Caudate nucleus (tissue), 63 donors: ENCODE measurements at places on chromosomes 6 and 20.
A peak's percentile ranks its signal among the peaks of the same experiment; 100 is the strongest.

- DNase-seq = no peak
These were observed 93.2 kb downstream of the DLGAP4 start for GRCh38 chr20:36399147-36399968.

DNA sequence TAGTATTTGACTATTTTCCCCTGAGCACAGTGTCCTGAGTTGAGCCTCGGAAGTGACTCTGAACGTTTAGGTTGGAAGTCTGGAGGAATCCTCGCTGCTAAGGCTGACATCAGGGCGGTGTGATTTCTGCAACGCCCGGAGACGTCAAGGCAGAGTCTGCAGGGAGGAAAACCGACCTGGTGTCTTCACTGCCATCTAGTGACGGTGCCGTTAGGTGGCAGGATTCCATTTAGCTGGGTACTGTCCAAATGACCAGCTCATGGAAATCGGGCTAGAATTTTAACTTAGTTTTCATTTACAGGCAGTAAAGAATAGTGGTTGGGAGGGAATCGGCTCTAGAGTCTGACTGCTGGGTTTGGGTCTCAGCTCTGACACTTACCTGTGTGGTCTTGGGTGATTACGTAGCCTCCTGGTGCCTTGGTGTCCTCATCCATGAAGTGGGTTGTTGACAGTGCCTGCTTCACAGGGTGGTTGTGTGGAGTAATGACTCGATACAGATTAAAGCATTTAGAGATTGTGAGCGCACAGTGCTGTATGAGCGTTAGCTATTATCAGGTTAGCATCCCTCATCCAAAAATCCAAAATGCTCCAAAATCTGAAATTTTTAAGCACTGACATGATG lies 35.0 kb downstream of the FOXF2 start:
- peak; percentile 2 for DNase-seq

- DNase-seq = no peak
These were observed 416.6 kb downstream of the DHX35 start for GRCh38 chr20:39378776-39379175.

DNA sequence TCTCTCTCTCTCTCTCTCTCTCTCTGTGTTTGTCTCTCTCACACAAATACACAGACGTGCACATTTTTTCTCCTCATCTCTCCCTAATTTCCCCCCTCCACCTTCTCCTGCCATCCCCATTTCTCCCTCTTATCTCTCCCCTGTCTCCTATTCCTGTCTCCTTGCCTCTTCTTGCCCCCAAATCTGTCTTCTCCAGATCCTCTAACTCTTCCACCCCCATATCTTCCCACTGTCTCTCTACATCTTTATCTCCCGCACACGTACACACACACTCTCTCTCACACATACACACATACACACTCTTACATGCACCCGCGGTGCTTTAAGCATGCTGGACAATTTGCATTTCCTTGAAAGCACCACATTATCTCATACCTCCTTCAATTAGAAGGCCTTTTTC lies 15.9 kb downstream of the KIZ start:
- DNase-seq = no peak

DNA sequence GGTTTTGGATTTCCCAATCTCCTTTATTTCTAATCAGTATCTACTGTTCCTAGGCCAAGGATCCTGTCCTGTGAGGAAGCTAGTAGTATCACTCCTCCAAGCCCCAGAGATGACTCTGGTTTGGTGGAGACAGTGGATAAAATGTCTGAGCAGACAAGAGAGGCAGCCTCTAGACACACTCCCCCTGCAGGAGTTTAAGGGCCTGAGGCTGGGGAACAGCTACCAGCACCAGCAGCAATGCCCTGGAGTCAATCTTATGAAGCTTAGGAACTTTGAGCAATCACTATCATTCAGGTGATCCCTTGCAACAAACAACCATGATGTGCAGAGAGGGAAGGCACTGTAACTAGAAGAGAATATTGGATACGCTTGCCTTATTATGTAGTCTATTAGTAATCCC lies 384.7 kb upstream of the ID4 start:
- DNase-seq = no peak

DNA sequence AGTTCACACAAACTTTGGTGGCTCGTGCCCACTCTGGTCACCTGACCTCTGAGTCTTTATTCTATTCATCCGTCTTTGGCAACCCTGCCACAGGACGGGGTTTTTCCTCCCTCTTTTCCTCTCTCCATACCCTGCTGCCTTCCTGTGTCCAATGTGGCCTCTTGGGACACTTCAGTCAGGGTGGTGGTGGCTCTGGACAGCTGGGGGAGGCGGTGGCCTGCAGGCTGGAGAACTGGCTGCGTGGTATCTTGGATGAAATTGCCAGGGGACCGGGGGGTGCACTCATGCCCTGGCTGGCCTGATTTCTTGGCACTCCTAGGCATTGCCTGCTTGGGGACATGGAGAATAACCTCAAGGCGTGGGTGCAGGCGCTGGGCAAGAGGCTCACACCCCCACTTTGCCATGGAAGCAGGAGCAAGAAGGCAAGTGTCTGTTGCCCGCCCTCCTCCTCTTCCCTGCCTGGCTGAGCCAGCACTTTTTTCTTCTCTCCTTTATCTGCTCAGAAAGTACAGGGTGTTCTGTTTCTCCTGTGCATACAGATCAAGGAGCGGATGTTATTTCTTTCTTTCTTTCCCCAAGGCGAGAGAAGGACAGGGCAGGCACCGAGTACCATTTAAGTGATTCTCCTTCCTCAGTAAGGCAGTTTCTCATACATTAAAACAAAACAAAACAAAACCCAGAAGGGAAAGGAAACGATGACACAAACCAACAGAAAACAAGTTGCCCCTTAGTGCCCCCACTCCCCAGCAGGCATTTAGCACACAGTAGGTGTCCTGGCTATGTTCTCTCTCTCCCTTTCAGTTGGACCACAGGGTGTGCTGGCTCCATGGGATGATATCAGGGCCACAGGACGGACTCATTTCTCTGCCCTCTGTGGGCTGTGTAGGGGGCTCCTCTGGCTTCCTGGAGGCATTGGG lies 155.5 kb upstream of the RNF24 start:
- no peak for DNase-seq

GRCh38 chr6:24524805-24525204 lies 30.0 kb downstream of the ALDH5A1 start:
- DNase-seq = no peak

DNA sequence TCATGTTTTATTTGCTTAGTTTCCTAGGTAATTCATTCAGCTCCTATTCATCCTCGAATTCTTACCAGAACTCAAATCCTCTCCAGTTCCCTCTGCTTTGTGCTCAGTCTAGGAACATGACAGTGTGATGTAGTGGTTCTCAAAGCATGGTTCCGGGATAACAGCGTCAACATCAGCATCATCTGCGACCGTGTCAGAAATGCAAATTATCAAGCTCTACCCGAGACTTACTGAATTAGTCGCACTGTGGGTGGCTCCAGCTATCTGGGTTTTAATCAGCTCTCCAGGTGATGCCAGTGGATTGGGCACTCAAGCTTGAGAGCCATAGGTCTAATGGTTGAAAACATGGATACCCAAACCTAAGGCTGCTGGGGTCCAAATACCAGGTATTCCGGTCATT lies 7.7 kb upstream of the STK35 start:
- DNase-seq = no peak

GRCh38 chr20:20778676-20779075 lies 66.2 kb upstream of the RALGAPA2 start:
- no peak for DNase-seq

GRCh38 chr6:13124131-13124530 lies 204.2 kb downstream of the TBC1D7 start:
- DNase-seq = no peak

GRCh38 chr20:14189794-14190402 lies 147.5 kb downstream of the FLRT3 start:
- DNase-seq = no peak

GRCh38 chr6:2810092-2810671 lies 31.5 kb downstream of the SERPINB1 start:
- no peak for DNase-seq

GRCh38 chr6:121309768-121310469 lies 24.4 kb downstream of the TBC1D32 start:
- no peak for DNase-seq

- DNase-seq = no peak
These were observed 59.4 kb upstream of the GNRH2 start for GRCh38 chr20:2984028-2984501.

GRCh38 chr6:111938710-111939109 lies 65.5 kb upstream of the FYN start:
- DNase-seq = no peak

DNA sequence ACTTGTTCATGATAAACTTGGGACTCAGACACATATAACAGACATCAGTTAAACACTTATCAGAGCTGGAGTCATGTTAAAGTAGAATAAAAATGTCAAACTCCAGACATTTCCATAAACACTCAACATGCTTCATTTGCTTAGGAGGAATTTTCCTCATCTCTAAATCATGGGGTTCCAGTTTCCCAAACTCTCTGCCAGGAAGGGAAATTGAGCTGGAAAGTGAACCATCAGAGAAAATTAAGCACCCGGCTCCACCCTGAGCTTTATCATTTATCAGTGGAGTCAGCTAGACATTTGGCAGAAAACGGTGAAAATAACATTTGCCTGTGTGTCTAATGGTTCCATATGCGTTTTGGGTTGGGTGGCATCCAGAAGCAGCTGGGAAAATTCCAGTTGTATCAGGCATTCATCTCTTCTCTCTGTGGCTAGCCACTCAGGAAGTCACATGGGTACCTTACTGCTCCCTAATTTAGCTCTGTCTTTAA lies 25.3 kb upstream of the ZNFX1 start:
- DNase-seq = no peak

- no peak for DNase-seq
These were observed 224.8 kb upstream of the RREB1 start for GRCh38 chr6:6883011-6883410.

GRCh38 chr20:55610756-55611155 lies 394.6 kb downstream of the CBLN4 start:
- no peak for DNase-seq

GRCh38 chr6:39199231-39199940 lies 29.9 kb downstream of the KCNK5 start:
- no peak for DNase-seq

DNA sequence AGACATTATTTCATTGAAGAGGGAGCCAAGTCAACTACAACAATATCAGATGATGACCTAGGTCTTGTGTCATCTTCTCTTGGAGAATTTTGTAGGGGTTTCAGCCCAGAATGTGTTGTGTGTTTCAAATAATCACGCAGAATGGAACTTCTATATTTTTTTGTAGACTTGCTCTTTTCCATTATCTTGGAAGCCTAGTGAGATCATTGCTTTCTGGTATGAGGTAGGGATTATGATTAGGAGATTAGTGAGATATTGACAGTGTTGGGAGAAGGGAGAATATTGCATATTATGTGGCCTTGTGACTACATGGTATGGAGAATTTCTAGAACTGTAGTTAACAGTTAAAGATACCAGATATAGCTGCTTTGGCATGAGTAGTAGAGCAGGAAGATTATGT lies 423.6 kb upstream of the PLCB4 start:
- no peak for DNase-seq

DNA sequence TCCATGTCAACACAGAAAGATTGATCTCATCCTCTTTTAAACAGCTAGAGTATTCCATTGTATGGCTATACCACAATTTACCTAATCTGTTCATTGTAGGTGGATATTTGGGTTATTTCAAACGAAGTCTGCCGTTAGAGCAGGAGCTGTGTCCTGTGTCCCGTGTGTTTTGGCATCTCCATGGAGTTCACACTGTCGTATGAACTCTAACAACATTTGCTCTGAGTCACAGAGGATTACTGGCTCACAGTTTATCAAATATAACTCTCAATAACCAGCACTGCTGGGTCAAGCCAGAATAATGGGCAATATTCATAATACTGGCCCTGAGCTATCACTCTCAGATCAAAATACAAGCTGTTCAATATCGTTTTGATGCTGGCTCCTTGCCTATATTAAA lies 16.4 kb downstream of the TRAM2 start:
- DNase-seq = no peak

DNA sequence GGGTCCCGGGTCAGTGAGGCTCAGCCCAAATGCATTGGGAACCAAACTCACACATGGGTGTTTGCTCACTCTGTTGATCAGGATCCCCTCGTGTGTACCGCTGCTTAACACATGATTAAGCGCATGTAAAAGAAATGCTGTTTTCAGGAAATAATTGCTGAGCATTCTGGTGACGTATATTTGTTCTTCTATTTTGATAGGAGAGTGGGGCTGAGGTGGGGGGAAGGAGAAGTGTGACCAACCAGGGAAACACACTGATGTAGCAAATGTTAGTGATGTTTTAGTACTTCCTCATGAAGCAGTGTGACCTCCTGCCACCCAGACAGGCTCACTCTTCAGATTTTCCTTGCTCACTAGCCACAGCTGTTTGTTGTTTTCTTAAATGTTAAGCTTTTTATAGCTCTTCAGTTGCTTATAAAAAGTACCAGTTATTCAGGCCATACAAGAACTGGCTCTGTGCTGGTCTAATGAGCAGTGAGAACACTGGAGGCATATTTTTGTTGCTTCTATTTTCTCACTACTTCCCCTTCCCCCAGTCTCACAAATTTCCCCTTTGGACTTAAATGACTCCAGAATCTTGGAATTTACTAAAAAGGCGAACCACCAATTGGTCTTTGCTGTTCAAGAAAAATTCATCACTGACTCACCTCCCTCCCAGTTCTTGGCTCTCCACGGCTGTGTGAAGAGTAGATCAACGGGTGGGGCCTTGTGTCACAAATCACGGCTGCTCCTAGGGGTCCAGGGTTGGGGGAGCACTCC lies 79.2 kb upstream of the BACH2 start:
- DNase-seq = no peak

GRCh38 chr6:56730663-56731529 lies 88.2 kb upstream of the DST start:
- no peak for DNase-seq

DNA sequence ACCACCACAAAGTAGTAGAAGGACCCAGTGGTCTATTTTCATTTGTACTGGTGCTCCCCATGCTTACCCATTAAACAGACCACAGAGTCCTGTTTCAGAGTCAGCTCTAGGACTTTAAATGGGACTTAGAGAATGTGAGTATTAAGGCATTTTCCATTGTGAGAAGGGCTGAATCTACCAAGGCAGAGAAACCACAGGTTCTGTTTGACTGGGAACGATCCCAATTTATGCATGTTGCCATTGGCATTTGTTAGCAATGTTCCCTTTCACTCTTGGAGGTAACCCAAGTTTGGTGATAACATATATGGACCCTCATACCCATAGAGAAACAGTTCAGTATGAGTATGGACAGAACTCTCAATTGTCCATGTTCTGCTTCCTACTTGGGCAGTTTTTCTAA lies 672.8 kb downstream of the KIF16B start:
- no peak for DNase-seq

- no peak for DNase-seq
These were observed 159.2 kb downstream of the UBE3D start for GRCh38 chr6:82906489-82906888.

GRCh38 chr6:45737331-45738056 lies 278.2 kb downstream of the CLIC5 start:
- no peak for DNase-seq

DNA sequence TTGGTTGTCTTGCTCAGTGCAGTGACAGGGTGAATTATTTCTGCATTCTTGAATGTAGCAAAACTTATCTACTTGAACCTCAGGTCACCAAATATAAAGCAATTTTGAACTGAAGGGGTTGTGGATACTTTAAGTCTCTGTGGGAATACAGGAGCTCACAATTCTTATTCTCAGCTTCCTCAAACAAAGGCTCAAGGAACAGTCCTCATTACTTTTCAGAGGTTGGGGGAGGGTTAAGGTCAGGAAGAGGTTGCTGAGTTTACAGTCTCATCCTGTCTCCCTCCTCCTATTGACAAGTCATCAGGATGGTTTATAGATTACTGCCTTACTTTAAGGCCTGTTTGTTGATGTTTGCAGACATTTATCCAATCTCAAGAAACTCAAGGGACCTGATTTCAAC lies 143.6 kb upstream of the SPACA1 start:
- no peak for DNase-seq

GRCh38 chr20:21315138-21315537 lies 12.0 kb downstream of the XRN2 start:
- DNase-seq = no peak
